ENCODE measurements at places on chromosomes 5 and 9. TPM values are rescaled to one million over a fixed set of nuclear protein-coding genes. Genes with fewer than 3 reads are reported as not detected.

DNA sequence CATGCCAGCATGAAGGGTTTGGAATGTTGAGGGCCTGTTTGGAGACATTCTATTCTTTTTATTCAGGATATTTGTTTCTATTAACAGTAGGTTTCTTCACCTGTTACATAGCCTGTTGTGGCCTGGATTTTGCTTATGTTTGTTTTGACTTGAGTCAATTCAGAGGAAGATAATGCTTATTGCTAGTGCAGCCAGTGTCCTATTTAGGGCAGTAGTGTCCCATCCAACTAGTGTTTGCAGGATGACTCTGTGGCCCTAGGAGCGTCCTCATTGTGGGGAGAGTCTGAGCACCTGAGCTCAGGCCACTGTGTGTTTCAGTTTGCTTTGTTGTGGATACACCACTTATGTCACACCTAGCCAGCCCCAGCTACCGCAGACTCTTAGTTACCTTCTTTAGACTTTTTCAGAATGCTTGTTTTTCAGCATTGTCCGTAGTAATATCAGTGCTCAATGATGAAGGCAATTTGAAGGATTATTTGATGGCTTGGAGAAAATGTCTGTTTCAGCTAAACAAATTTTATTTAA is 90.3 kb downstream of the ARHGEF28 start:
- DNase-seq: no peak

DNA sequence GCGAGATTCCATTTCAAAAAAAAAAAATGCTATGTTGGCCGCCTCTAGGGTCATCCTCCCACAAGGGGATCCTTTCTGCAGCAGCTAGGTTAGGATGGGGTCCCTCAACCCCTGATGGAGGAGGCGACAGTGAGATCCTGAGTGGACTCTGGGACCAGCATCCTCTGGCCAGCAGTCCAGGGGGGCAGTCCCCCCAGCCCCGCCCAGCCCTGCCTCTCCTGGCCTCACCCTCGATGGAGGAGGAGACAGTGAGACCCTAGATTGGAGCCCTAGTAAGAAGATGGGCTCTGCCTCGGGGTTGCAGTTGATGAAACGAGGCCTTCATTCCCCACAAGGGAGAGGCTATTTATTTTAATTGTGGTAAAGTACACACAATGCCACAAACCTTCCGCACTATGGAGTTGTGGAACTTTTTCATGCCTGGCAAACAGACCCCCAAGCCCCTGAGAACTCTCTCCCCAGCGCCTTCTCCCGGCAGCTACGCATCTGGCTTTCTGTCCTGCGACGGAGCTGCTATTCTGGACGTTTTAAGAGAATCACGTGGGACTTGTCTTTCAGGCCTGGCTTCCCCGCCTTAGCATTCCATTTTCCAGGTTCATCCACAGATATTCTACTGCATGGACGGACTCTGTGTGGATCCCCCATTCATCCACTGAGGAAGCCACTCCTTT is 15.8 kb downstream of the VAV2 start:
- DNase-seq: no peak

- DNase-seq: no peak
Measured at GRCh38 chr5:147863454-147864158, 14.9 kb upstream of the SCGB3A2 start.

Gene SPINK6
- polyA plus RNA-seq: 0.79 TPM

GRCh38 chr5:96662725-96663518 is 746 bp downstream of the CAST start:
- DNase-seq: peak; percentile 96

DNA sequence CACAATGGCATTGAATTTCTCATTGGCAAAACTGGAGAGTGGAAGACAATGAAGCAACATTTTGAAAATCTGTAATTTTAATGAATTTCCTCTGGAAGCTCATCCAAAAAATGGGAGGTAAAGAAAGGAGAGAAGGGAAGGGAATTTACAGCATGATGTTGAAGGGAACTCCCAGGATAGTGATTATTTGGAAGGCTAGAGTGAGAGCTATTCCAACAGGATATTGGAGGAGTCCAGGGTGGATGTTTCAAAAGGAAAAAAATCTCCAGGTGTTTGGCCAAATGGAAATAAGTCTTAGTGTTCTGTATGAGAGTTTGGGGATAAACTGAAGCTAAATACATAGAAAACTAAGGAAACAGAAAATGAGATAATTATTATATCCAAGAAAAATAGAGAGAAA is 106.2 kb downstream of the IZUMO3 start:
- no peak for DNase-seq

GRCh38 chr9:120949290-120949689 is 22.7 kb upstream of the TRAF1 start:
- DNase-seq: no peak

Gene GARIN3
- polyA plus RNA-seq: not detected

- no peak for DNase-seq
Measured at GRCh38 chr5:105751908-105752307, 1918.8 kb downstream of the EFNA5 start.

DNA sequence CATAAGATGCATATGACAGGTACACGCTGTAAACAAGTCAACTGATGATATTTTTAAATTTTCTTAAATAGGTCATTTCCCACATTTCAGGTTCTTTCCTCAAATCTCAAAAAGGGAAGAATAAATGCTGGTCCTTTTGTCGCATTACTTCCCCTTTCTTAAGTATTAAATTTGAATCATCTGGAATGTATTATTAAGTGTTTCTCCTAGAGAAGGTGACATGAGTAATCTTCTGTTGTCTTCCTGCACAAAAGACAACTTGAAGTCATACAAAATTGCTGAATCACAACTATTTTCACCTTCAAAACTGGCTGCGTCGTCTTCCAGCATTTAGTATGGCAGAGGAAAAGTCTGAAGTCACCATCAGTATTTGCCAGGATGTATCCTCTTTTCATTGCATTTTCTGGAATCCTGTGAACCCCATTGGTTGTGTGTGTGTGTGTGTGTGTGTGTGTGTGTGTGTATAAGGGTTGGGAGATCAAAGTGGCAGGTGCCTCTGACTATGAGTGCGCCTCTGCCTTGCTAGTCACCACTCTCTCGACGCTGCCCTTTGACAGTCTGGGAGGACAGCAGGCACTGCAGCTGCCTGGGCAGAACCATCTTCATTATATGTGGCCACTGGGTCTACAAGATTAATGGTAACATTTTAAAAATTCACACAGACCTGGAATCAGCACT is 86.9 kb downstream of the MVB12B start:
- DNase-seq: no peak

Gene GHR
- 0.03 TPM for polyA plus RNA-seq

Gene ACOT12
- polyA plus RNA-seq: not detected

- no peak for DNase-seq
Measured at GRCh38 chr5:123559434-123559775, 47.4 kb downstream of the CSNK1G3 start.

- no peak for DNase-seq
Measured at GRCh38 chr9:78144663-78145377, 91.1 kb upstream of the CEP78 start.

DNA sequence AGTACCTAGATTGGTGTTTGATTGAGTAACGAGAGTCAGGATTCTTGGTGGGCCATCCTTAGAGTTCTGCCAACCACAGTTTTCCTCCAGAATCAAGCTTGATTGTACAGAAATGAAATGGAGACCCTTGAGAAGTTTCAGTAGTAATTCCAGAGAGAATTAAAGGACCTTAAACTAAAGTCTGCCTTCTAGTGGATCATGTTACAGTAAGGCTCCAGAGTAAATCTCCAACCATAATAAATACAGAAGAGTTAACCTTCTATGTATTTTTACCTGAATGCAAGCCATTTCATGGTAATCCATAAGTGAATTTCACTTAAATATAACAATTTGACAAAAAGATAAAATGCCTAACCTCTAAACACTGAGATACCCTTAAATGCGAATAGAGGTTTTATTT is 53.0 kb upstream of the CNTLN start:
- DNase-seq: no peak

- DNase-seq: peak; percentile 83
Measured at GRCh38 chr9:127608104-127608966, 3.7 kb upstream of the STXBP1 start.

DNA sequence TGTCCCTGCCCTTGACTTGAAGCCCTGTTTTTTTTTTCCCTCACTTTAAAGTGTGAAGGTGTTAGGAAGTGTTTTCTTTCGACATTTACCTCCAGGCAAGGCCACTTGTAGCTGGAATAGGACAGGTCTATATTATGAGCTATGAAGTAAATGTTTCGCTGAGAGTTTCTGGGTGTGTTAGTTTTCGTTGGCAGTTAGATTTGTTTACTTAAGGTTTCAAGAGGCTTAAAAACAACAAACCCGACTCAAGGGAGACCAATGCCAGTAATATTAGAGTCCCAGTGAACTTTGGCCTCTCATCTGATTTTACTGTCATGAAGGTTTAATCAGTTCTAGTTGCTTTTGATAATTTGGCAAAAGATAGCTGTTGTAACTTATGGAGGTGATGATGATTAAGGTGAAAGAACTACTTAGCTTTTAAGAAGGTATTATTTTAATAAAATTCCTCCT is 25.2 kb downstream of the OCLN start:
- DNase-seq: peak; percentile 73

- DNase-seq: no peak
Measured at GRCh38 chr5:119280380-119280779, 75.4 kb upstream of the TNFAIP8 start.

Gene PHYKPL
- 13.0 TPM for polyA plus RNA-seq

DNA sequence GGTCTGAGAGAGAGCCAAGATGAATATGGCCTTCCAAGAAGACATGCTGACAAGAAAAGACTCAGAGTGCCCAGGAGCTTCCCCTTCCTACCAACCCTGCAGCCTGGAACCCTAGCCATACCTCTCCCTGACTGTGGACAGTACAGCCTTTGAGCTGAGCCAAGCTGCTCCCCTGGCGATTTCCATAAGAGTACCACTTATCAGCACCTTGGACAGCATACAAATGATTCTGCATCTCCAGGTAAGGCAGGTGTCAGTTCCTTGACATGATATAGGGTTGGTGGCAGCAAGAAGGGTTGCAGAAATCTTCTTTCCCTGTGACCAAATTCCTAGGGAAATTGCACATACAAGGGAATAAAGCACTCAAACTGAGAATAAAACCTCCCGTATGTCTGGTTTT is 58.3 kb downstream of the MFAP3 start:
- no peak for DNase-seq

Gene GLRA1
- polyA plus RNA-seq: not detected

DNA sequence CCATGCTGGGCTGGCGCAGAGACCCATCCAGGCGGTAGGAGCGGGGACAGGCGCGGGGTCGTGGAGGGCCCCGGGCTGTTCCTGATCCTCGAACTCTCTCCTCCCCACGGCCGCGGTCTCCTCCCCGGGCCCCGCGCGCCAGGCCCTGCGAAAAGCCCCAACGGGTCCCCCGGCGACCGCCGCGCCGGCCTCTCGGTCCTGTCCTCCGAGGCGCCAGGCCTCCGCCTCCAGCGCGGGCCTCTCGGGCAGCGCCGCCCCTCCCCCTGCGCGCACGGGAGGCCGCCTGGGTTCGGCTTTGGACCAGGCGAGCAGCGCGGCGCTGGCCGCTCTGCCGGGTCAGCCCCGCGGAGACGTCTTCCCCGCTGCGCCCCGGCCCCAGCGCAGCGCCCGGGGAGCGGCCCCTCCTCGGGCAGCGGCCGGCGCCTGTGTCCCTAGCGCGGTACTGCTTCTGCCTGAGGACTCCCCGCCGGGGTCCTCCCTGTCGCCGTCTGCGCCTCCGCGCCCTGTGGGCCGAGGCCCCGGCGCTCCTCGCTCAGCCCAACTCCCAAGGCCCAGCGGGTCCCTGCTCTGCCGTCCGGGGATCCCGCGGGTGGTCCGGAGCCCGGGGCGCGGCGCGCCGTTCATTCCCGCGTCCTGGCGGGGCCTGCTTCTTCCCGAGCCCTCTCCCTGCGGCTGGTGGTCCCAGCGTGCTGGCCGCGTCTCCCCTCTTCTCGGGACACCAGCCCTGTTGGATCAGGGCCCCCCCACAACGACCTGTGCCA is 13.4 kb downstream of the COL23A1 start:
- no peak for DNase-seq

- no peak for DNase-seq
Measured at GRCh38 chr5:566636-567309, 42.5 kb upstream of the SLC9A3 start.

- DNase-seq: no peak
Measured at GRCh38 chr5:75239681-75240080, 3.0 kb upstream of the ANKRD31 start.

- DNase-seq: peak; percentile 28
Measured at GRCh38 chr9:136171009-136171800, 33.7 kb downstream of the LHX3 start.

Gene PALM2AKAP2
- 0.04 TPM for polyA plus RNA-seq

GRCh38 chr5:179796877-179797608 is 3.3 kb downstream of the LTC4S start:
- no peak for DNase-seq

Gene ZNG1F
- polyA plus RNA-seq: 9.9 TPM

- no peak for DNase-seq
Measured at GRCh38 chr5:72138943-72139521, 31.8 kb downstream of the MAP1B start.

DNA sequence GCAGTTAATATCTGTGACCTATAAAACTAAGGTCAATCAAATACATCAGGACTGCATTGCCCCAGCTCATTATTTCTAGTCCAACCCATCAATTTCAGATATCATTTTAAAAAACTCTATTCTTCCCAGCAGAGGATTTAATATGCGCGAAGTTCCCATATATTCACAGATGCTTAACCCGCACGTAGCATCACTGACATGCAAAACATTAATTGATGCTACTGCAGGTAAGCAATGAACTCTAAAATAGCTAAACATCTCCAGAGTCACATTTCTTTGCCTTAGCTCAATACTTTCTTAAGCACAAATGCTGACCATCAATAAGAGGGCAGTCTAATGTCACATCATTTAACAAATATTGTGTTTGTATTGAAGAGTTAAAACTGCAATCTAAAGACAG is 586.6 kb upstream of the CDH18 start:
- no peak for DNase-seq

DNA sequence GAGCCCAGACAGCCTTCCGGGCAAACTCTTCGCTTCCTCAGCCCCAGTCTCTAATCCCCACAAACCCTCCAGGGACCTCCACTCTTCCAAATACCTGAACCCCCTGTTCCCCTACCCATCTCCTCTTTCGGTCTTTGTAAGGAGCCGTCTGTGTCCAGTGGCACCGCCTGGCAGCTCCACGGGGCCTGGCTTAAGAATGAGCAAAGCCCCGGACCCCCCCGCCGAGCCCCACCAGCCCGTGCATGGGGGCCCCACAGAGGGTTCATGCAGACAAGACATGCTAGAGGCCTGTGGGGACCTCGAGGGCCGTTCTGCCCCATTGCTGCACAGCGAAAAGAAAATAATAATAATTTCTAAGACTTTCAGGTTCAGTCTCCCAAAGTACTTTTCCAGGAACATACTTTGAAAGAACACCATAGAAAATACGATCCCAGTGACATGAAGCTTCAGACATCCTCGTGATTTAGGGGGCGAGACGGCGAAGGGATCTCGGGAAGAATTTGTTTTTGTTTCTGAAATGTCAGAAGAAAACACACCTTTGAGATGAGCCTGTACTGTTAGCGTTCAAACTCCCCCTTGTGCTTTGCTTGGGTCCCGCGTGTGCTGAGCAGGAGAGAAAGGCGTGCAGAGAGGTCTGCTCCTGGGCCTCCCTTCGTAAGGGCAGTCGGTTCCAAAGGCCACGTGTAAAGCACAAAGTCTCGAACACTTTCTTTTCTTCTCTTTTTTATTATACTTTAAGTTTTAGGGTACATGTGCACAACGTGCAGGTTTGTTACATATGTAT is 49.2 kb downstream of the IRX2 start:
- no peak for DNase-seq

- no peak for DNase-seq
Measured at GRCh38 chr5:165460911-165461310, 1955.5 kb downstream of the MAT2B start.

GRCh38 chr5:60544142-60544541 is 155.8 kb downstream of the DEPDC1B start:
- DNase-seq: no peak
